ENCODE measurements at places on chromosomes 2 and 18.

DNA sequence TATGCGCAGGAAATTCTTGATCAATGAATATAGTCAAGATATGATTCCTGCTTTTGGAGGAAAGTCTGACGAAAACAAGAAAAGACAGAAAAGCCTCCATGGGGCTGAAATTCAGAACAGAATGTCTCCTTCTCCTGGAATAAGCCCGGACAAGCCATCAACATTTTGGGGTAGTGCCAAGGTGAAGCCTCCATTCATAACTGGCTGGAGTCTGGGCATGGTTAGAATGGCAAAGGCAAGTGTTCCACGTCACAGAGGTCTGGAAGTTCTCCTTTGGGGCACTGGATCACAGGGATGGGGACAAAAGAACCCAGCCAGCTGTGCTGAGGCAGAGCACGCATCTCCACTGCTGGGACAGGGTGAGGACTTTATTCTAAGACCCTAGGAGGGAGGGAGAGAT lies 505.7 kb downstream of the CMPK2 start:
- no peak for DNase-seq

GRCh38 chr18:59681521-59682004 lies 15.7 kb downstream of the CCBE1 start:
- DNase-seq = no peak

DNA sequence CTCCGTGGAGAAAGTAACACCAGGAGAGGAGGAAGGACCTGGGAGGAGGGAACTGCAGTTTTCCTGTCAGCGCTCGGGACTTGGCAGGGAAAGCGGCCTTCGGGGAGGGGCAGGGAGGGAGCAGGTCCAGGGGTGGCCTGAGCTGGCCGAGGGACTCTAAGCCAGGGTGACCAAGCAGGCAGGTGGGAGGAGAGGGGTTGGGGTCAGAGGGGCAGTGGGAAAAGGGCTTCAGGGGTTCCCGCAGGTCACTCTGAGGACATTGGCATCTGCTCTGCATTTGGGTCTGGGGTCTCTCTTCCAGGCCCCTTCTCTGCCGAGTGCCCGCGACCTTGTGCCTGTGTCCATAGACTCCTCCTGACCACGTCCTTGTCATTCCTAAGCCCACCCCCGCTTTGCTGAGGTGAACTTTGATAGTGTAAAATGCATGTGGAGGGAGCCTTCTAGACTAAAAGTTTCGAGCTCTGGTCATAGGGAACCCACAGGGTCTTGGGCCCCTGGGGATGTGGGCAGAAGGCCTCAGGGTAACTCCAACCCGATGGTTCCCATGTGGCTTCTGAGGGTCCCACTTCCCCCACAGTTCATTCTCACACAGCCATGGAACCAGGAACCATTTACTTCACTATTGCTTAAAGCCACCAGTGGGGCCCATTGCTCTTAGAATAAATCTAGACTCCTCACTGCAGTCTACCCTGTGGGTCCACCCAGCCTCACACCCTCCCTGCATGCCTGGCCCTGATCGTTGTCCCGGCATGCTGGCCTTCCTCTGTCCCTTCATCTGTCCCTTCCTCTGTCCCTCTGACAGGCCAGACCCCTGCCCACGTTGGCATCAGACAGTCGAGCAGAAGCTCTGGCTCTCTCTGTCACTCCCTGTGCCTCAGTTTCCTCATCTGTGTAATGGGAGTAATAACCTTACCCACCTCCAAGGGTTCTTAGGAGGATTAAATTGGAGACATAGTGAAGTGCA lies 229.2 kb downstream of the SEPTIN10 start:
- no peak for DNase-seq

- no peak for DNase-seq
Measured at GRCh38 chr2:54475285-54475684, 19.2 kb downstream of the SPTBN1 start.

GRCh38 chr2:191025135-191025534 lies 11.2 kb upstream of the STAT1 start:
- DNase-seq = no peak

GRCh38 chr2:101012054-101012705 lies 10.1 kb downstream of the RPL31 start:
- no peak for DNase-seq

- no peak for DNase-seq
Measured at GRCh38 chr2:234703258-234703657, 206.4 kb upstream of the ARL4C start.

DNA sequence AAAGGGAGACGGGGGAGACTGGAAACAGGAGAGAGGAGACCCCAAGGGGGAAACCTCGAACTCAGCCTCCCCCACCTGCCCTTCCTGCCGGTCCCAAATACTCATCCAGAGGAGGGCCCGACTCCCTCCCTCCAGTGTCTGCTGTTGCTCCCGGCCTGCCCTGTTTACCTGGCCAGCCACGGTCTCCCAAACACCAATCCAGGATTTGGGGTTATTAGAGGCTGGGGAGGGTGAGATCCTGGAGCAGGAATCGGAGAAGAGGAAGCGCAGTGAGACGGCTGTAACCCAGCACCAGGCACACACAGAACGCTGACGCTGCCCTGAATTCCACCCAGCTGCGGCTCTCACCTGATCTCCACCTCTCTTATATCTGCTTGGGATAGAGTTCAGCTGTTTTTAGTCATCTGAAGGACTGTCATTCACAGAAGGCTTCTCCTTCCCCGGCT lies 213.0 kb downstream of the TNS1 start:
- DNase-seq = peak; percentile 11

DNA sequence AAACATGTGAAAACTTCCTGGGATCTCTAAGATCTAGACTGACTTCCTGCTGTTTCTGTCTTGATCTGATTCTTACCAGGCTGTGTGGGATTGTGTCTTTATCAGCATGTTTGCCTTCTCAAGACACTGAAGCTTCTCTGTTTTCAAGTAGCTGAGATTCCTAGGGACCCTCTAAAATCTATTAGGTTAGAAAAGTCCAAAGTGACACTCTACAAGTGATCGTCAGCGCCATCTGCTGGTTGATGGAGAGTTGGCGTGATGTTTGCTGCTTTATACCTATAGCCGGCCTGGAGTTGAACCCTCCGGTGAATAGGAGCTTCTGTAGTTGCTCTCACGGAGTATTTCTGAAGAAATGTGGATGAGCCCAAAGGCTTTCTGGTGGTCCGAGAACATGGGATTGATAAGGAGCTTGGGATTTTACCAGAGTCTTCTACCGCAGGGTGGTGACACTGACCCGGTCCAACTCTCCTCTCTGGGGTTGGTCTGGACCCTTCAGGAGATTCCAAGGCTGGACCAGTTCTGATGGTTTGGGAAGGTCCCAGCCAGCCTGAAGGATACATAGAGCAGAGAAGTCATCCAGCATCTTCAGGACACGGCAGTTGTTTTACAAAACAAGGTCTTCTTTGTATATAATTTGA lies 96.0 kb upstream of the TTC39C start:
- peak; percentile 63 for DNase-seq

DNA sequence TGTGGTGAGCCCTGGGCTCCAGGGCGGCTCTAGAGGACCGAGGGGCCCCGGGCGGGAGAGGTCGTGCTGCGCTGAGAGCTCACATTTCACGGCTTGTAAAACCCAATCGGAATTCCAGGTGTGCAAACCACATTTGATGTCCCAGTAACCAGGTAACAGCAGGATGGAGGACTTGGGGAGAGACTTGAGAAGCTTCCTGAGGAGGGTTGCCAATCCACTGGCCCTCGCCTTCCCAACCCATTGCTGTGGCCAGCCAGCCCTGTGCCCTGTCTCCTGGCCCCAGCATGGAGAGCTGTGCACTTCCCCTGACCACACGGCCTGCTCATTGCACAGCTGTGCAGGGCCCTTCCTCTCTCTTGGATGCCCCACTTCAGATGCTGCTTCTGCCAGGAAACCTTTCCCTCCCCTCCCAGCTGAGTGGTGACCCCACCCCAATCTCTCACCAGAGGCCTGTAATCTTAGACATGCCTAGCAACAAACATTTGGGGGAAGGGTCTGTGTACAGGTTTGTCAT lies 39.6 kb downstream of the ASB1 start:
- DNase-seq = no peak

- DNase-seq = no peak
Measured at GRCh38 chr2:95031076-95031725, 5.7 kb downstream of the MAL start.

GRCh38 chr18:53115876-53116585 lies 776.0 kb downstream of the DCC start:
- DNase-seq = no peak

DNA sequence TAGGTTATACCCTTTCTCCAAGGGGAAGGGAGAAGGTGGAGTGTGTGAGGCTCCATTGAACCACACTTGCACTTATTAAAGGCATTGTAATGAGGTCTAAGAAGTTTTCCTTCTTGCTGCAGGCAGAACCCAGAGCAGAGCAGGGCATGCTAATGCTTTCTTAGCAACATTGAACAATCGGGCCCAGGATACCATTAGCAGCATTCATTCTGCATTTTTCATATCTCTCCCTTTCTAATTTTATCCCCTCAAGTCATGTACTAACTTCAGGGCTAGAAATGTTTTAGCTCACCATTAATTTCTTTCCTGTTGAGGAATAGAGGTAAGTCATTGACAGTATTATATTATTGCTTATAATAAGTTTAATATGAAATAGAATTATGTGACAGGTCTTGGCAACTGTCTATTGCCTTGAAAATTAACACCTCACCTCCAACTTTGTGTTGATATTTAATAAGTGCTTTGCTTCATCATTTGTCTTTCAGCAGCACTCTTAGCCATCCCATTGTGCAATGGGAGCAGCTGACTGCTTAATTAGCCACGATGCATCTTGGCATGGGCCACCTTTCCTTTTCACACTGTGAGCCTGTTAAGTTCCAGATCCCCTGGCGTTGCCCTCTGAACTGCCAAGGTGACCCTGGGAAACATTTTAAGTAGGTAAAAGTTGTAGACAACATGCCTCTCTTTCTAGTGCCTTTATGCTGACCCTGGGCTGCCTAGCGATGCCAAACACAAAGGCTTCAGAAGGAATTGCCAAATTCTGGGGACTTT lies 300.8 kb upstream of the MEX3C start:
- DNase-seq = no peak

GRCh38 chr2:13550285-13551231 lies 833.8 kb downstream of the TRIB2 start:
- no peak for DNase-seq
